ENCODE measurements at places on chromosomes 16 and 17.

GRCh38 chr17:66098040-66098439, 93.9 kb downstream of the CEP112 start:
- DNase-seq, result no peak

GRCh38 chr17:80204626-80205468, 15.3 kb downstream of the SGSH start:
- DNase-seq, result no peak

- DNase-seq, result no peak
These were observed 87.6 kb downstream of the RAB11FIP4 start for GRCh38 chr17:31479062-31479408.

- peak; percentile 20 for DNase-seq
These were observed 191.5 kb downstream of the SEC14L1 start for GRCh38 chr17:77332034-77332971.

GRCh38 chr16:74623214-74623838, 16.4 kb upstream of the GLG1 start:
- DNase-seq, result no peak

All from CD4-positive, alpha-beta T cell treated with Interferon gamma for 1 hour (primary cell).